ENCODE measurements at places on chromosomes 4 and X. TPM values are rescaled to one million over a fixed set of nuclear protein-coding genes. Genes with fewer than 3 reads are reported as not detected.

- DNase-seq: no peak
Observed at GRCh38 chr4:24650849-24651640, 66.7 kb upstream of the DHX15 start.

The PAGE2B gene
- not detected for polyA plus RNA-seq

The SOD3 gene
- polyA plus RNA-seq: 315 TPM

GRCh38 chrX:27840881-27841280, 33.1 kb downstream of the MAGEB10 start:
- no peak for DNase-seq

GRCh38 chr4:14053291-14053690, 425.8 kb upstream of the BOD1L1 start:
- no peak for DNase-seq

Data from aorta (tissue), 5 donors.